ENCODE measurements at places on chromosomes 6 and 20.

- no peak for DNase-seq
Measured at GRCh38 chr20:58851221-58851968, 693 bp upstream of the GNAS-AS1 start.

DNA sequence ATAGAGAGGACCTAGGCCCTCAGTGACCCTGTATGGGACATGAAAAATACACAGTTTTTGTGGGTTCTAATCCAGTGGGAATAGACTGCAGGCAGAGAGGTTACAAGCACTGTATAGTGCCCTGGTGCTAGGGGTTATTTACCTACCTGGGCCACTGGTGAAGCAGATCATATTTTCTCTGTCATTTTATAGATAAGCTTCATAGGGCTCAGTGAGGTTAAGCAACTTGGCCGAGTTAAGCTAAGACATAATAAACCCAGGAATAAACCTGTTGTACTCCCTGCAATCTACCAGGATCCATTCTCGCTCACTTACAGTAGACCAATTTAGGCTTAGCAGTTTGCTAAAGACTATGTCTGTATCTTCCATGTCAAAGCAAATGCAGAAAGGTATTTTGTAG, 340.6 kb upstream of the KHDRBS2 start:
- no peak for DNase-seq

DNA sequence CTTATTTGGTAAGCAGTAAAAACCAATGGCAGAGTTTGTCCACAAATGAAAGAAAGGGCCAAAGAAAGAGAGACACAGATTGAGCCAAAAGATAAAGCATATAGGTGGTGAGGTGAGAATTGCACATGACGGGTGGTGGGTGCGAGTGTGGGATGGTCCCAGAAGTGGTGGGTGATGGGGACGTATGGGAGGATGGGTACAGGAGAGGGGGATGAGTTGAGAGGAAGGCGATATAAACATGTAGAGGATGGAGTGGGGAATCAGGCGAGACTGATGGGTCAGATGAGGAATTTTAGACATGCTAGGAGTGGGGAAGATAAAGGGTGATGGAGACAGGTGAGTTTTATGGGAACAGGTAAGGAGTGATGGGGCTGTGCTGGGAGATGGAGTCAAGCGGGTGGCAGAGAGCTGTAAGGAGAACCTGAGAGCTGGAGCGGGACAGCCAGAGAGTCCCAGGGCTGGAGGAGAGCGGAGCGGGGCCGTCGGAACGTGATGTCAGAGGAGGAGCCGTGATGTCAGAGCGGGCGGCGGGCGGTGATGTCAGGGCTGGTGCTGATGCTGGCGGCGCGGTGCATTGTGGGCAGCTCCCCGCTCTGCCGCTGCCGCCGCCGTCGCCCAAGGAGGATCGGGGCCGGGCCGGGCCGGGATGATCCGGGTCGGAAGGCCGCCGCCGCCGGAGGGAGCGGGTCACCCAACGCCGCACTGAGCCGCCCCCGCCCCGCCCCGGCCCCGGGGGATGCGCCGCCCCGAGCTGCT, at the start of gene TTBK1:
TSS of gene TTBK1 (plus strand) at position 574 of the 756 bp plus-strand sequence. CDS start 3,180 bp downstream, outside the sequence.
- no peak for DNase-seq

GRCh38 chr6:147947521-147947920, 395.1 kb upstream of the SASH1 start:
- DNase-seq = no peak

DNA sequence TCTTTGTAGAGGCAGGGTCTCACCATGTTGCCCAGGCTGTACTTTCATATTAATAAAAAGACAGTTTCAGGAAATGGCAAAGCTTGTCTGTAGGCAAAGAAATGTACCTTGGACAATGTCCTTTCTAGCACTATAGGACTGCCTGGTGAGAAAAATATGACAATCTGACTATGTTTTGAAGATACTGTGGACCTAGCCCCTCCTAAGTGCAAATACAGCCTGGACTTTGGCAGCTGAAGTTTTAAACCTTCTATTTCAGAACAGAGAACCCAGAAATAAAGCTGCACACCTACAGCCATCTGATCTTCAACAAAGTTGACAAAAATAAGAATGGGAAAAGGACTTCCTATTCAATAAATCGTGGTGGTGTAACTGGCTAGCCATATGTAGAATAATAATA, 18.9 kb upstream of the IL17A start:
- DNase-seq = no peak

DNA sequence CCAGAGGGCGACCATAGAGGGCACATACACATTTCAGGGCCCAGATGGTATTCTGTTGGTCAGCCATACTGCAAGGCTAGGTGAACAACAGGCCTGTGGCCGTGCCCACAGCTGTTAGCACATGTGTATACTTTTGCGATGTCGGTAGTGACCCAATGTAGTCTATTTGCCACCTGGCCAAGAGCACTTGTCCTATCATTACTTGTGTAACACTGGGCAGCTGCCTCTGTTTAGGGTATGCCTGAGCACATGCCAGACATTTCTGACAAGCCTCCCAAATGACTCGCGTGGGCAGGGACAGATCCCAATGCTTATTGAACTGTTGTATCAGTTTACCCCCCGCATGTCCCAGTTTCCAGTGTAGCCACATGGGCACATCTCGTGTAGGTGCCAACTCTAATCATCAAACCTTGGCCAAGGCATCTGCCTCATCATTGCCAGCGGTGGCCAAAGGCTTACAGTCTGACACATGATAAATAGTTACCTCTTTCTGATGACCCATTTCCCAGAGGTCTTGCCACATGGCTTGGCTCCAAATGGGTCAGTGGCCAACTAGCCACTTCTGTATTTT, 74.4 kb upstream of the FBXL4 start:
- no peak for DNase-seq

GRCh38 chr6:72476646-72477045, 145.2 kb upstream of the KCNQ5 start:
- DNase-seq = no peak

DNA sequence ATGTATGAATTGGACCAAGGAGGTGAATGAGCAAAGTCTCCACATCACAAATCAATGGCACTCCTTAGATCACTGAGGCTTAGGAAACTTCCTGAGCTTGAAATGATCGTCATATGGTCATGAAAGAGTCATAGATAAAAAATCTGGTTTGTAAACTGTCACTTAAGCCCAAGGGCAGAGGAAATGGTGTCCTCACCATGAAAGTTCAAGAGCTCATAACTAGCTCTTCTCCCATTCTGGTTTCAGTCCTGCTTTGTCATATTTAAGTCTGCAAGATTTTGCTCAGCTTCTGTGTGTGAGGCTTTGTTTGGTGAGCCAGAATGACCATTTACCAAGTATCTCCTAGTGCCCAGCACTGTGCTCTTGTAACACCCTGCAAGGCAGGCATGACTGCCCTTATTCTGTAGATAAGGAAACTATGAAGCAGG, 60.5 kb downstream of the GJA10 start:
- no peak for DNase-seq

DNA sequence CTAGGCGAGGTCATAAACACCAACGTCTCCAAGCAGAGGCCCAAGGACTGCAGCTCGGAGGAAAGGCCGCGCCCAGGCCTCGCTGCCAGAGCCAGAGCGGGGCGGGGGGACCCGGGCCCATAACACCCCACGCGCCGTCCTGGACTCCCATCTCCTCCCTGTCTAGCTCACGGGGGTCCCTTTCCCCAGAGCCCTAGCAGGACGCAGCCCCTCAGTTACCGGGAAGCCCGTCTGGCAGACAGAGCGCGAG, 44.9 kb downstream of the MDFI start:
- DNase-seq = no peak

DNA sequence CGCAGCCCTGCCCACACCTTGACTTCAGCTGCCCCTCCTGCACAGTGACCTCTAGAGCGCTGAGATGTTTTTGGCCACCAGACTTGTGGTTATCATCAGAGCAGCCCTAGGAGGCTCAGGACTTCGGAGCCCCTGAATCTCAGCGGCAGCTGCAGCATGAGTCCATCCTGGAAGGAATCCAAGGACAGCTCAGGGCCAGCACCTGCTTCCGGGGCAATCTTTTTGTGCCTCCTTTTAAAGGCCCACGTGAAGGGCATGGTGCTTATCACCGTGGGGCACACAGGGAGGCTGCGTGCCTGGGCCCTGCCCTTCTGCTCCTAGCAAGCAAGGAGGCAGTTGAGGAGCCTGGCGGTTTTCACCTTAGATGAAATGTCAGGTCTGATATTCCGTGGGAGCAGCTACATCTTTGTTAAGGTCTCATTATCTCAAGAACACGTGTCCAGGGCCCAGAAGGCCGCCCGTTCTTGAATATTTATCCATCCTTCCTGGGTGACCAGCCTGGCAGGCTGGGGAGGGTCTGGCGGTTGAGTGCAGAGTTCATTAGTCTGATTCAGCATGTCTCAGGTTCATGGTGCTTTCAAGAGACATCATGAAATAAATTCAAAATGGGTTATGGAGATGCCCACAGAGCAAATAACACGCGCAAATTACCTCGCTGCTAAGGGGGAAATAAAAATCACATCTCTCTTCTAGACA, 392.4 kb downstream of the TAF4 start:
- DNase-seq = no peak

- no peak for DNase-seq
Measured at GRCh38 chr6:83216806-83217205, 23.6 kb downstream of the RWDD2A start.

DNA sequence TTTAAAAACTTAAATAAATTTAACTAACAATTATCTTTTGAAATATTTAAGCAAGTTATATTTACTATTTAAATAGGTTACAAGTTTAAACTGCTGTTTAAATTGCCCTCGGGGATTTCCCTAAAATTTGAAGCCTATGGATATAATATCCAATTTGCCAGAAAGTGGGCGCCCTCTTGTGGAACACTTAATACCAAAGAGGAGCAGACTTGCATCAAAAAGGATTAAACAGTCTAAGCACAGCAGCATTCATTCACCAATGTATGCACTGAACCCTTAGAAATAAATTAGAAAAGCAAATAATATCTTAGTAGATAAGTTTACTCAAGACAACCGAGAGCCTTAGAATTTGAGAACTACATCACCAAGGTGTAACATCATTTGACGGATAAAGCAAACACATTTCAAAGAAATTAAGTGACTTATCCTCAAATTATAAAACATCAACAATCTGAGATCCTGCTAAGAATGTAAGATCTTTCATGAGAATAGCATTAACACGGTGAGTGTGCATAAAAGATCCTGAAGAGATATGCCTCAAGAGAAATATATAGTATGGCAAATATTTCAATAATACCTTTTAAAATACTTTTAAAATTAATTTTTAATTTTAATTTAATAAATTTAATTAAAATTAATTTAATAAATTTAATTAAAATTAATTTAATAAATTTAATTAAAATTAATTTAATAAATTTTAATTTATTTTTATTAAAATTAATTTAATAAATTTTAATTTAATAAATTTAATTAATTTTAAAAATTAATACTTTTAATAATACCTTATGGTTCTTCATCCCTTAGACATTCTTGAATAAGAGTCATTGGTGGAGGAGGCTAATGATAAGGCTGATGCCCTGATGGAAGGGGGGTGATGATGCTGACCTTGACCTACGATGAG, 11.5 kb upstream of the MEP1A start:
- no peak for DNase-seq

DNA sequence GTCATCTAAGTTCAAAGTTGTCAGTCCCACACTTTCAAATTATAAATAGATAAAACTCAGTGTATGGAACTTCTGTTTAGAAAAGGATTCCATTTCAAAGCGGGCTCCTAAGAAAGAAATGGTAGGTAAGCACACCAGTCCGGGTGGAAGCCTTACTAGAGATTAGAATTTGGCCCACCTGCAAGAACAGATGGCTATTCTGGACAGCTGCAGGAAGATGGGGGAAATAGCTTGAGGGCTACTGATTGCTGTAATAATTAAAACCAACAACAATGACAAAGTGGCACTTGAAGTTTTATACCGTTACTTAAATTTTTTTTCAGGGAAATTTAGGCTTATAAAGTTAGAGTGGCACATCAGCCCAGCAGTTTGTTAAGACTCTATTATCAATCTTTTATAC, 83.3 kb downstream of the HIVEP2 start:
- DNase-seq = no peak

- no peak for DNase-seq
Measured at GRCh38 chr6:70903665-70904452, 53.0 kb downstream of the B3GAT2 start.

DNA sequence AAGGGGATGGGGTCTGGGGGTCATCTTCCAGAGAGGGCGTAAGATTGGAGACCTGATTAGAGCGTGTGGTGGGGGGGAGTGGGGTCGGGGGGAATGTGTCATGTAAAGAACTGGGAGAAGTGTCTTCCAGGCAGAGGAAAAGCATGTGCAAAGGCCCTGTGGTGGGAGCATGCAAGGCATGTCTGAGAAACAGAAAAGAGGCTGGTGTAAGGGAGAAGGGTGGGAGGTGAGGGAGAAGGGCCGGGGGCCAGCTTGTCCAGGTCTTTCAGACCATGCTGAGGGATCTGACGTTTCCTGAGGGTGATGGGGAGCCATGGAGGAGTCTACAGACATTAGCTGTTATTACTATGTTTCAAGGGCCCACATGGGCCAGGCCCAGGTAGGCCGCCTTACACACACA, 30.4 kb upstream of the FKBP1A start:
- DNase-seq = no peak

DNA sequence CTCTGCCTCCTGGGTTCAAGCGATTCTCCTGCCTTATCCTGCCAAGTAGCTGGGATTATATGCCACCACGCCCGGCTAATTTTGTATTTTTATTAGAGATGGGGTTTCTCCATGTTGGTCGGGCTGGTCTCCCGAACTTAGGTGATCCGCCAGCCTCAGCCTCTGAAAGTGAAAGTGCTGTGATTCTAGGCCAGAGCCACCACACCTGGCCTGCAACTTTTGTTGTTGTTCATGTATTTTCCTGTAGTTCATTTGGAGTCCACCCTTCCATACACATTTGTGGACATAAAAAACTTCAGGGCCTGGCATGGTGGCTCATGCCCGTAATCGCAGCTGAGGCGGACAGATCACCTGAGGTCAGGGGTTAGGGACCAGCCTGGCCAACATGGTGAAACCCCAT, 14.5 kb downstream of the HSPA1B start:
- DNase-seq = no peak

DNA sequence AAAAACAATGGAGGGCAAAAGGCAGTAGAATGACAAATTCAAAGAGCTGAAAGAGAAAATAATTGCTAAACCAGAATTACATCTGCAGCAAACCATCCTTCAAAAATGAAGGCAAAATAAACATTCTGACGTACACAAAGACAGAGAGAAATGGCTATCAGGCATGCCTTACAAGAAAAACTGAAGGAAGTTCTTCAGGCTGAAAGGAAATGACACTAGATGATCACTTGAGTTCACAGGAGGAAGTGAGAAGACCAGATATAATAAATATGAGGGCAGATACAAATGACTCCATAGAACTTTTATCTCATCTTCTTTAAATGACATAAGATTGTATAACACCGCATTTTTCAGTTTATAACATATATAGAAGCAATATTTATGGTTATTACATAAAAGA, 30.0 kb downstream of the DZANK1 start:
- DNase-seq = no peak

- DNase-seq = no peak
Measured at GRCh38 chr6:16146527-16146955, 17.7 kb downstream of the MYLIP start.

GRCh38 chr20:46349742-46350056, 41.4 kb upstream of the CDH22 start:
- DNase-seq = no peak

Data from left hindlimb (tissue), 1 donor.